Tibial nerve (tissue), 4 donors: ENCODE measurements at places on chromosomes 6 and 20.

GRCh38 chr20:44370639-44371218 lies 15.2 kb downstream of the HNF4A start:
- no peak for DNase-seq

DNA sequence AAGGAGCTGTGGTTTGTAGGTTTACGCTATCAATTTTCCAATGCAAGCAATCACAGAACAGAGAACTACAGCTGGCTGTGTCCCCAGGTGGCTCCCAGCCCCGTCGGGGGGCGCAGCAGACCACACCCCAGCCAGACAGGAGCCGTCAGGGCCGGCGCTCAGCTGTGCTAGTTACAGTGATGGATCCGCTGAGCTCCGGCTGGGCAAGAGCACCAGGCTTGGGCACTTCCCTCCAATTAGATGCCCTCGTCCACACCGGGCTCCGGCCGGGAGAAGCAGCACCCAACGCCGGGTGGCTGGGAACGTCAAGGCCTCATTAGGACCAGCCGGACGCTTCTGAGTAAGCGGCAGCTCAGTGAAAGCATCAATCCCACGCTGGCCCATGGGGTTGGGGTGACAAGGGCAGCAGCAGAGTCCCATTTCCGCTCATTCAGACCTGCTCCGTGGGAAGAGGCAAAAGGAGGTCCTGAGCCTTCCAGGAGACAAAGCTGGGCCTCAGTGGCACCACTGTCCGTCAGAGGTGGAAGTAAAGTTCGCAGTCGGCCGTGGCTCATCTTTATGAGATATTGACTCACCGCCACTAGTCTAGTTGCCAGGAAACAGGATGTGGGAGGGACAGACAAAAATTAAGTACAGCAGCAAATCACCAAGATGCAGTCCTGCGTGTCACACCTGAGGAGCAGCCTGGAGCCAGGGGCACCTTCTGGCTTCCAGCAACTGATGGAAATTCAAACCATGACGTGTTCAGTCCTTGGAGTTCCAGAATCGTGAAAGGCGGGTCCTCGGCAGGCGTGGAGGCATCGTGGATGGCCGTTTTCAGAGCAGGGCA lies 164.1 kb downstream of the TAF4 start:
- DNase-seq, result no peak

GRCh38 chr6:109793792-109794191 lies 102.7 kb downstream of the FIG4 start:
- DNase-seq, result no peak

DNA sequence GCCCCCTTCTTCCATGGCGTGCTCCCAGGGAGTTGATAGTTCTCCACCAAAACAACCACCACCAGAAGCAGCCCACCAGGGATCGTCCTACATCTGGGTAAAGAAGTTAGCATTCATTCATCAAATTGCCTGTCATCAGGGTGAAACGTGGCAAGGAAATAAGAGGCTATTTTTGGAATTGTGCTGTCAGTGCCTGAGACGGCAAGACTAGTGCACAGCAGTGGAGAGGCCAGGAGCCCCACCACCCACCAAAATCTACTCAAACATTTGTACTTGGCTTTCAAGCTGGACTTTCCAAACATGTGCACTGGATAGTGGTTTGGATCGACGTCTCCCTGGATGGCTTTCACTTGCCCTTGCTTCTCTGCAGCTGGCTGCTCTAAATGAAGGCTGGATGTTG lies 44.8 kb downstream of the TXNDC5 start:
- DNase-seq, result no peak
